NCI-H187 treated with DMSO at 0.1 percent for 48 hours (cell line): ENCODE measurements at places on chromosomes 4 and X.

DNA sequence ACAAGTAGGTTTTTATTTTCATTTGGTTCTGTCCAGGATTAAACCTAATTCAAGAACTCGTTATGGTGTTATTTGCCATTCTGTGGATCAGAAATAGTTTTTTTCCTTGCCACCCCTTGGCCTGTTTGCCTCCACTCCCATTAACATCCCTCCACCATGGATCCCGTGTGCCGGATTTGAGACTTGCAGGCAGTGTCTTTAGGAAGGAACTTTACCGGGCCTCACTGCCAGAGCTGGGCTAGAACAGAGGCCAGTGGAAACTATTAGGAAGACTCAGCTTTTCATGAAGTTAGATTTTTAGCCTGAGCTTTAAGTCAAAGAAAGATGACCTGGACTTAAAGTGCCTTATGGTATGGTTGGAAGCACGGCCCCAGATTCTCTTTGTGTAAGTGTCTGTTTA, 2.4 kb downstream of the KLHL2 start:
- DNase-seq: no peak

GRCh38 chr4:95549246-95550114, 707 bp upstream of the UNC5C start:
- no peak for DNase-seq

GRCh38 chr4:158771776-158772175, 3.0 kb downstream of the FNIP2 start:
- no peak for DNase-seq

DNA sequence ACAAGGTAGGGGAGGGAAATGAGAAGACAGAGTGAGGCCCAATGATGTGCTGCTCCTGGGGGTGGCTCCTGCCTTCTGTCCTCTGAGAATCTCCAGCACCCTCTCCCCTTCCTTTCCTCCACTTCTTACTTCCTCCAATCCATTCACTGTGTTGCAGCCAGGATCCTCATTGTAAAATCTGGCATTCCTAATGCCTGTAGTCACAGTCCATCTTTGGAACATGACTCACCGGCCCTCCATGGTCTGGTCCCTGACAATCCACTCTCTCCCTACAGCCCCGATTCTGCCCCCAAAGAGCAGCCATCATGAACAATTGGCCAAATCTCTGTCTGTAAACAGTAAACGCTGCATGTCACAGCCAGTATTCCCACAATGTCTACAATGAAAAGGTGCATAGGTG, 72.9 kb downstream of the CLNK start:
- DNase-seq: no peak

GRCh38 chr4:157172011-157172410, 48.5 kb upstream of the GRIA2 start:
- no peak for DNase-seq
